ENCODE measurements at places on chromosomes 7 and 10.

- no peak for DNase-seq
Measured at GRCh38 chr7:51038573-51038972, 255.9 kb upstream of the GRB10 start.

GRCh38 chr7:68119411-68119810, 1122.8 kb downstream of the TYW1 start:
- DNase-seq: no peak

DNA sequence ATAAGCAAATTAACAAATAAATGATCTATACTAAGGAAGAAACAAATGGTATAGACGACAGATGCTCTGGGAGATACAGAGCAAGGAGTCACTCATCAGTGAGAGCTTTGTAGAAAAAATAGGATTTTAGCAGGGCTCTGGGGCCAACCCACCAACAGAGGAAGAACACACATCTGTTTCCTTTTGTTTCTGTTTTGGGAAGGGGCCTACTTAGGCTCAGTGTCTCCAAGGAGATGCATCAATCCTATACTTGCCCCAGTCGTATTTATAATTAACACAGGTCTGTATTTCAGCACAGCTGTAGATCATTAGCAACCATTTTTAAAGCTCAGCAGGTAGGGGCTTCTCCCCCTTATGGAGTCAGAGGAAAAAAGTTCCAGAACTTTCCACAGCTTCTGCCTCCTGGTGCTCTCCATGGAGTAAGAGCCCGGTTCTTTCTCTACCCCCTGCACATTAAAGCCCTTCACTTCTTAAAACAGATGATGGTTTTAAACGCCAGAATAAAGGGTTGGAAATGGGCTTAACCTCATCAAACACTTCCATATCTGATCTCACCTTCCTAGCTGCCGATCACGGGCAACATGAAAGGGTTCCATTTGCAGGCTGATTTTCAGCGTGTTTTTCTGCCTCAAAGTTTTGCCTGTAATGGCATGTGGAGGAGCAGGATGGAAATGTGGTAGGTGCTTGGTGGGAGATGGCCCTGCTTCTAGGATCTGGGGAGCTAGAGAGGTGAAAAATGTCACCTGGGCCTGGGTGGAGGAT, 291.7 kb downstream of the TCF7L2 start:
- no peak for DNase-seq

- DNase-seq: peak; percentile 25
Measured at GRCh38 chr7:78924581-78924980, 528.9 kb downstream of the MAGI2 start.

DNA sequence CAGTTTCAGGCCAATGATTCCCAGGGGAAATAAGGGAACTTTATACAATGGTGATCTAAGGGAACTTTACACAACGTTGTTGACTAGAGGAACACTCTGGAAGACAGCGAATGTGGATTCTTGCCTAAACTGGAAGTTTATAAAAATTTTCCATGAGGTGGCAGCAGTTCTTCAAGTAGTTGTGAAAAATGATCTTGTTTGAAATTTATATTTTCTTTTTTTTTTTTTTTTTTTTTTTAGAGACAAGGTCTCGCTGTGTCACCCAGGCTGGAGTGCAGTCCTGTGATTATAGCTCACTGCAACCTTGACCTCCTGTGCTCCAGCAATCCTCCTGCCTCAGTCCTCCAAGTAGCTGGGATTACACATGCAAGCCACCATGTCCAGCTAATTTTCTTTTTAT, 32.1 kb upstream of the GTF2I start:
- DNase-seq: peak; percentile 28

DNA sequence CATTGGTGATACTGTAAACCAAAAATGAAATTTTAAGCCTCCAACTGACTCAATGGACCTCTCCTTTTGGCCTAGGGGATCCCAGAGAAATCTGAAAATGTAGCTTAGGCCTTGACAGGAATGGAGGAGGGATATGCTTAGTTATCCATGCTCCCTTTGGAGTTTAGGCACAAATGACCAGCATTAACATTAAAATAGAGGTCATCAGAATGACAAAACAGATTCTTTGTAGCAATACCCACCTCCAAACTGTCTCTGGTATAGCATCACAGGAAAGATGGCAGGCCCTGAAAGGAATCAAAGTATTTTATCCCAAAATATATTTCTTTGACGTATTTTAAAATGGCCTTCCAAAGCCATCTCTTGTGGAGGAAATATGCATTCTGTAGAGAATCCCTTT, 39.1 kb upstream of the LRRN3 start:
- no peak for DNase-seq

- no peak for DNase-seq
Measured at GRCh38 chr7:30880125-30880720, 31.4 kb upstream of the AQP1 start.

DNA sequence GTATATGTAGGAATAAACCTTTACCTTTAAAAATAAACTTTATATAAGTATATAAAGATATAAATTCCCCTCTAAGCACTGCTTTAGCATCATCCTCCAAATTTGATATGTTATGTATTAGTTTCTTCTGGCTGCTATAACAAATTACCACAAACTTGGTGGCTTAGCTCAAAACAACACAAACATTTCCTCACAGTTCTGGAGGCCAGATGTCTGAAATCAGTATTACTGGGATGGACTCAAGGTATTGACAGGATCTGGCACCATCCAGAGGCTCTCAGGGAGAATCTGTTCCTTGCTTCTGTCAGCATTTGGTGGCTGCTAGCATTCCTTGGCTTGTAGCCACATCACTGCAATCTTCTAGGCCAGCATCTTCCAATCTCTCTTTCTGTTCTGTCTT, 6.7 kb upstream of the SCRN1 start:
- DNase-seq: no peak

DNA sequence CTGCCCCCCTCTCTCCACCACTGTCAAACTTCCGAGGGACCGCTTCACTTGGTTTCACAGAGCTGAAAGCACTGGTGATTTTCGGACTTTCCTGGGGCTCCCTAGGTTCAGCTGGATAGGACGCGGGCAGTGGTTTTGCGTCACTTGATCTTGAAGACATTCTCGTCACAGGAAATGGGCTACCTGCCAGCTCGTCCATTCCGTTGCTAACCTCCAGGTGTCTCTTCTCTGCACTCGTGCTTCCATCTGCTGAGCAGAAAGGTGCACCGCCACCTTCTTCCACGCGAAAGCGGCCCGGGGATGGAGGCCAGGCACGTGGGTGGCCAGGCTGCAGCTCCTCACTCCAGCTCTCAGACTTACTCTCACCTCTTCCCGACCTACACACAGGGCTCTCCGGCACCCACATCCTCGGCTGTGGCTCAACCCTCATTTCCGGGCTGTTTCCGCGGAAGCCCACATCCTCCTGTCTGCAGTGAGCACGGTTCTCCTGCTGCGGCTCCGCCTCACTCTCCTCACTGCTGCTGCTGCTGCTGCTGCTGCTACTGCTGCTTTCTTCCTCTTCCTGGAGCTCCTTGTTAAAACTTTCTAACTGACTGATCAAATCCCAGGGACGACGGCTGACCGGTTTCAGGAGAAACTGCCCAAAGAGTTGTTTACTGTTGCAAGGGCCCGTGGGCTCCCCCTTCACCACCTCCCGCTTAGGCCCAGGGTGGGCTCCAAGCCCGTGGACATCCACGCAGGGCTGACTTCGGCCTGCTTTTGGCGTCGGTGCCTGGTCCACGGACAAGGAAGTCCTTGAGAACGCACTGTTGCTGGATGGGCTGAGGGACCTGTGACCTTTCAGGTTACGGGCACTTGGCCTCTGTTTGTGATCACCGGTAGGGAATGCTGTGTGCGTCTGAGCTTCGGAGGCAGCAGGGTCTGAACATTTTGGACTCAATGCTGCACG, 32.1 kb downstream of the JCAD start:
- peak; percentile 84 for DNase-seq

GRCh38 chr10:82144153-82144552, 269.2 kb downstream of the NRG3 start:
- DNase-seq: no peak

GRCh38 chr7:26153823-26154783, 2.1 kb downstream of the NFE2L3 start:
- DNase-seq: peak; percentile 84

GRCh38 chr7:113628948-113629847, 289.6 kb downstream of the PPP1R3A start:
- no peak for DNase-seq

GRCh38 chr10:118820326-118821116, 65.8 kb upstream of the CACUL1 start:
- no peak for DNase-seq

- DNase-seq: no peak
Measured at GRCh38 chr7:113464096-113464855, 345.9 kb upstream of the SMIM30 start.

DNA sequence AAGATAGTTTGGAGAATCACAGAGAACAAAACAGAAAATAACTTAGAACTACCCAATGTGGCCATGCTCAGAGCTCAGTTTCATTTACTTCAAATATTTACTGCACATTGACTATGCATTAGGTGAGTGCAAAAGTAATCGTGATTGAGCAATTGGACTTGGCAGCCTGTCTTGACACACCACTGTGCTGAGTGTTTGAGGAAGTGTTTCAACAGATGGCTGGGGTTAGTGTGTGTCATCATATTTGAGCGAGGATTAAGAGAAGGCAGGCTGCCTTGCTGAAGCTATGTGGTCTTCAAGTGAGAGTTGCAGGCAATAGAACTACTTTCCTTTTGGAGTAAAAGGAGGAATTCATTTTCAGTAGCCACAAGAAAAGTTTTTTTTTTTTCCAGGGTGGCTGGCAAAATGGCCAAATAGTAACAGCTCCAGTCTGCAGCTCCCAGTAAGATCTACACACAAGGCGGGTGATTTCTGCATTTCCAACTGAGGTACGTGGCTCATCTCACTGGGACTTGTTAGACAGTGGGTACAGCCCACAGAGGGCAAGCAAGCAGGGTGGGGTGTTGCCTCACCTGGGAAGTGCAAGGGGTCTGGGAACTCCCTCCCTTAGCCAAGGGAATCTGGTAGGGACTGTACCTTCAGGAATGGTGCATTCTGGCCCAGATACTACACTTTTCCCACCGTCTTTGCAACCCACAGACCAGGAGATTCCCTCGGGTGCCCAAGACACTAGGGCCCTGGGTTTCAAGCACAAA, 37.6 kb downstream of the AKR1C4 start:
- no peak for DNase-seq

- peak; percentile 10 for DNase-seq
Measured at GRCh38 chr7:92567460-92567859, 22.7 kb downstream of the FAM133B start.

DNA sequence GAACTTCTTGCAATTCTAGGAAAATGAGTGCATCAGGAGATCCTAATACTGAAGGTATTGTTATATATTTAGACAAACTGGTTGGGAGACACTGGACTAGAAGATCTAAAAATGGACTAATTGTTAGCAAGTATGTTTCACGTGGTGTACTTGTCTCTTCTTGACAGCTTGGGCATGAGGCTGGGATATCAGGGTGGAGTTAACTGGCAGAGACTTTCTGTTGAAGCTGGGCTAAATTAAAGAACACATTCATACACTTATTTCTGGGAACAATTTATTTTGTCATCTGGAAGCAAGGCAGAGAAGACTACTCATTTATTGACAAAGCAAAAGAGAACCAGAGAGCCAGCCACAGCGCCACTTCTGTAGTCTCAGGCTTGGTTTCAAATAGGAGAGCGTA, 25.9 kb downstream of the TYW1 start:
- DNase-seq: no peak

DNA sequence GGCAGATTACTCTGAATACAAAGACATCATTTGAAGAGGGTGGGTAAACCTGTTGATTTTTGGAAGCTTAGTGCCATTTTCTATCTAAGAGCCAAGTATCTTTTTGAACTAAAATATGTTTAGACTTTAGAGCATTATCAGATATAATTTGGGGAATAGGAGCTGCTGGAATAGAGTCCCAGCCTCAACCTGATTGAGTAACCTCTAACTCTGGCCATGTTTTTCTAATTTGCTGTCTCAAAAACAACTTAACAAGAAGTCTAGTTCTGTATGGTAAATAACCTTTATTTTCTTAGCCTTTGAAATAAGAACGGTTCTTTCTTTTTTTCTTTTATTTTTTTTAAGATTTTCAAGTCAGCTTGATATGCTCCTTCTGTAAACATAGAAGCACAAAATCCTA, 224.5 kb downstream of the DYNC1I1 start:
- DNase-seq: no peak

GRCh38 chr10:66167816-66168215, 758.0 kb upstream of the LRRTM3 start:
- DNase-seq: no peak

GRCh38 chr7:155914341-155914740, 102.1 kb upstream of the SHH start:
- no peak for DNase-seq

DNA sequence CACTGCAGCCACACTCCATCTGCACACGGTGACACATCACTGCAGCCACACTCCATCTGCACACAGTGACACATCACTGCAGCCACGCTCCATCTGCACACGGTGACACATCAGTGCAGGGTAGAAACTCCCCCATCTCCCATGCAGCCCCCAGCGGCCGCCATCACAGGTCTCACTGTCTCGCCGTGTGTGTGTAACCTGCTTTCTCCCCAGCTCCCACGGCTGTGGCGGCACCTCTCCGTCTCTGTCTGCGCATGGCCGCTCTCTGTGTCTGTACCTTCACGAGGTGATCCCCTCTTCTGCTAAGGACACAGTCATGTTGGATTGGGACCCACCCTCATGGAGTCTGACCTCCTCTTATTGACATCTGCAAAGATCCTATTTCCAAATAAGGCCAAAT, 527.4 kb downstream of the PTPRN2 start:
- no peak for DNase-seq

GRCh38 chr10:3538656-3539531, 246.1 kb downstream of the KLF6 start:
- peak; percentile 95 for DNase-seq

- DNase-seq: no peak
Measured at GRCh38 chr7:157428554-157428945, 91.7 kb downstream of the DNAJB6 start.

- no peak for DNase-seq
Measured at GRCh38 chr7:157973971-157974677, 613.5 kb downstream of the PTPRN2 start.

DNA sequence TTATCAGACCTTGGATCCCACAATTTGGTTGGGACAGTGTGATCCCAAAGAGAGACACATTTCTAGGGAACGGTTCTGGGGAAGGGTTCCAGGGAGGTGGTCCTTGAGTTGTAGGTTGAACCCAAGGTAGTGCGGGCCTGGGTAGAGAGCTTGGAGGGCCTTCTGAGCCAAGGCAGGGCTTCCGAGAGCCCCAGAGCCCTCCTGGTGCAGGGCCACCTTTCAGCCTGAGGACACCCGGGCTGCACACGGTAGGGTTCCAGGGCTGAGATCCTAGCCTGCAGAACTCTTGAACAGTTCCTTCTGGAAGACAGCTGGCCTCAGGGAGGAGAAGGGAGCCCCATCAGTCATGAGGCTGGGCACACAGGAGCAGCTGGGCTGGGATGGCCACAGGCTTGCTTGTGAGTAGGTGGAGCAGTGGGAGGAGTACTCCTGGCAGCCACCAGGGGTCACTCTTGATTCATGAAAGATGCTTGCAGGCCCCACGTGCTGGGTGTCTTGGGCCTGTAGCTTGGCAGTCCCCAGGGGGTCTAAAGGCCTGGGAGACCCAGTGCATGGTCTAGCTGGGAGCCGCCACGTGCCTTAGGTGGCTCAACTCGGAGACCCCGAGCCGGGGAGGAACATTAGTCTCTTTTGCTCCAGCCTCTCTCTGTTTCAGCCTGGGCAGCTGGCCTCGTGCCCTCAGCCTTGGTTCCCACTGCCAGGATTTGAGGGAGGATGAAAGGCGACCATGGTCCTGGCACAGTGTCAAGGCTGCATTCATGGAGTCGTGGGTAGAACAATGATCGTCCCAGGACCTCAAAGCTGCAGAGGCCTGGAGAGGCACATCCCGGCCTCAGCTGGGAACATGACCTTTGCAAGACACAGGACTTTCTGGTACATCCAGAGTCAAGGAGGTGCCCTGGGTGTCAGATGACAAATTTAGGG, 381.6 kb downstream of the TYW1 start:
- DNase-seq: peak; percentile 36

Data from kidney capillary endothelial cell (primary cell).